Endothelial cell of umbilical vein (primary cell): ENCODE measurements at places on chromosomes 7 and 10. TPM values are rescaled to one million over a fixed set of nuclear protein-coding genes. Genes with fewer than 3 reads are reported as not detected.

Gene ACSM6
- total RNA-seq, result not detected in 2 replicates

Gene PRKG1
- 0.18 and 0.39 TPM in 2 replicates for total RNA-seq

DNA sequence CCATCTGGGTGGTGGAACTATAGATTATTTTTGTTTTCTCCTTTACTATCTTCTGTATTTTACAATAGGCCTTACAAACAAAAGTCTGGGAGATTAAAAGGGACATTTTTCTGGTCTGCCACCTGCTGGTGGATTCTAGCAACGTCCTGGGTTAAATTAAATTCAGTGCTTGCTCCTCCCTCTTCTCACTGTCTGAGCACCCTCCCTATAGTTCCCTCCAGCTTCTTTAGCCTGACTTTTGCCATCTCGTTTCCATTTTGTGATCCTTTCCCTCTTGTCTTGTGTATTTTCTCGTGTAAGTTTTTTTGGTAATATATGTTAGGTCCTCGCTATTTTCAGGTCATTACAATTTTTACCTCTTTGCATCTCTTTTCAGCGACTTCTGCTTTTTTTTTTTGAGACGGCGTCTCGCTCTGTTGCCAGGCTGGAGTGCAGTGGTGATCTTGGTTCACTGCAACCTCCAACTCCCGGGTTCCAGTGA, 16.1 kb downstream of the ANKRD16 start:
- no peak overlapping the region for H3K4me3 ChIP-seq
- DNase-seq, result peak; percentile 85
- H3K27ac ChIP-seq, result no peak overlapping the region
- H3K27me3 ChIP-seq, result no peaks in the 10 kb centered on the region

- H3K36me3 ChIP-seq, result peaks cover 3% of the 10 kb centered on the region
- no peak for DNase-seq
- no peak overlapping the region for H3K27ac ChIP-seq
Measured at GRCh38 chr7:132977234-132977633, 104.7 kb downstream of the CHCHD3 start.

- no peaks in the 10 kb centered on the region for H3K4me1 ChIP-seq
- no peak overlapping the region for H3K4me3 ChIP-seq
- no peak for DNase-seq
Measured at GRCh38 chr10:28694530-28694929, 17.2 kb downstream of the BAMBI start.

- no peaks in the 10 kb centered on the region for H3K27me3 ChIP-seq
- no peaks in the 10 kb centered on the region for H3K4me1 ChIP-seq
- no peak for DNase-seq
- H3K36me3 ChIP-seq, result no peaks in the 10 kb centered on the region
- H3K27ac ChIP-seq, result no peak overlapping the region
Measured at GRCh38 chr10:21764466-21765189, 230.6 kb downstream of the MLLT10 start.

DNA sequence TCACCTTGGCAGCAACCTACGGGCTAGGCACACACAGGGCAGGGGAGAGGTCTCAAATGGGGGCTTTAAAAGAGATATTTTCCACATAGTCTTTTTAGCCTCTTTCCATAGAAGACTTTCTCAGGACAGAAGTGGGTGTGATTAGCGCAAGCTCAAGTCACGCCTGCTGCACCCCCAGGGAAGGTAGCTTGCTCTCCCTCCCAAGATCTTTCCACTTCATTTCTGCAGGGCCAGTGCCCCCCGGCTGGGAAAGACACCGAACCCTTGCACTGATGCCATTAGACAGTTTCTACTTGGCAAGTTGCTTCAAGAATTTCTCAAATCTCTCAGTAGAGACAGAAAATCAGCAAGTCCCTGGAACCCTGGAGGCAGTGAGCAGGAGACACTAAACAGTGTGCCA, 19.4 kb downstream of the CHST15 start:
- no peak overlapping the region for H3K27ac ChIP-seq
- H3K4me1 ChIP-seq, result no peaks in the 10 kb centered on the region
- no peaks in the 10 kb centered on the region for H3K36me3 ChIP-seq
- H3K27me3 ChIP-seq, result no peaks in the 10 kb centered on the region
- H3K4me3 ChIP-seq, result no peak overlapping the region

- H3K27me3 ChIP-seq, result no peaks in the 10 kb centered on the region
- H3K4me1 ChIP-seq, result peaks cover 11% of the 10 kb centered on the region
- DNase-seq, result peak; percentile 79
- H3K27ac ChIP-seq, result peak overlapping the region; percentile 44
Measured at GRCh38 chr7:26398427-26398755, 106.7 kb downstream of the SNX10 start.

DNA sequence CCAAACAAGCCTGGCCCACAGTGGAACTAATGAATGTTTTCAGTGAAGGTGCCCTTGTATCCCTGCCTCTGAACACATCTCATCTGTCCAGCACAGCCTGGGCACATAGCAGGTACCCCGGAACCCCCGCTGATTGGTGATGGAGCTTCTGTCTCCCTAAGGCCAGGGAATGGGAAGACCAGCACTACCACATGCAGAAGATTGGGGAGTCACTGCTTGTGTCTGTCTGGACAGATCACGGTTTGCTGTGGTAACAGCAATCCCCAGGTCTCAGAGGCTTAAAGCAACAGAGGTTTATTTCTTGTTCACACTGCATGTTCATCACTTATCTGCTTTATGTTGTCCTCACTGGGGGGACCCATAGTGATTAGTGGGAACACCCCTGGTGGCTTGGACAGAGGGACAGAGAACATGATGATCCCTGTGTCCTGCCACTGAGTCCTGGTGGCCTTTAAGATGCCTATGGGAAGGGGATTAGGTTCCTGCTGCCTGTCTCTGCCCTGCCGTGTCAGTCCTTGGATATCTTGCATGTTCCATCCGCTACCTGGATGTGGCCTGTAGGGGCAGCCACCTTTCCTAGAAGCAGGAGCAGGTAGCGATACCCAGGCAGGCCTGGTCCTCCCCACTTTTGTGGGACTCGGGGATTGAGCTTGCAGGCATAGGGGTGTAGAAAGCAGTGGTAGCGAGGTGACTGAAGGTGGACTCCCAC, 3.6 kb downstream of the TSPAN14 start:
- no peak for DNase-seq
- no peaks in the 10 kb centered on the region for H3K27me3 ChIP-seq
- no peak overlapping the region for H3K27ac ChIP-seq
- no peak overlapping the region for H3K4me3 ChIP-seq
- peaks cover 4% of the 10 kb centered on the region for H3K36me3 ChIP-seq

GRCh38 chr7:40133561-40134427, 628 bp downstream of the MPLKIP start:
- DNase-seq, result no peak
- no peaks in the 10 kb centered on the region for H3K27me3 ChIP-seq
- H3K4me1 ChIP-seq, result peaks cover 14% of the 10 kb centered on the region
- H3K36me3 ChIP-seq, result no peaks in the 10 kb centered on the region
- H3K27ac ChIP-seq, result peak overlapping the region; percentile 67

DNA sequence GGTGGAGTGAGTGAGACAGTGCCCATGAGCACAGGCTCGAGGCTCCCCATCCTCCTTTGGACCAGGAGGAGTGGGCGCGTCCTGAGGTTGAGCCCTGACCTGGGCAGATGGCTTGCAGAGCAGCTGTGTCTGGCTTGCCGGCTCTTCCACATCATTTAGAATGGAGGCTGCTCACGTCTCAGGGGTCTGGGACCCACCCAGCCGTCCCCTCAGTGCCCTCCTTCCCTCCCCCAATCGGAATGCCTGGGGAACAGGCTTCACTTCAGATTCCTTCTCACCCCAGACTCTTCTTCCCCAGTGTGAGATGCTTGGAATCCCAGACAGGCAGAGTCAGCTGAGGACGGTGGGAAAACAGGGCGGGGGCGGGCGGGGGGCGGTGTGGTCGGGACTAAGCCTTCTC, 968.6 kb upstream of the ZNF722 start:
- DNase-seq, result no peak
- no peak overlapping the region for H3K27ac ChIP-seq
- no peaks in the 10 kb centered on the region for H3K27me3 ChIP-seq
- H3K4me3 ChIP-seq, result no peak overlapping the region
- no peaks in the 10 kb centered on the region for H3K36me3 ChIP-seq
